ENCODE measurements at places on chromosomes 1 and 21.

DNA sequence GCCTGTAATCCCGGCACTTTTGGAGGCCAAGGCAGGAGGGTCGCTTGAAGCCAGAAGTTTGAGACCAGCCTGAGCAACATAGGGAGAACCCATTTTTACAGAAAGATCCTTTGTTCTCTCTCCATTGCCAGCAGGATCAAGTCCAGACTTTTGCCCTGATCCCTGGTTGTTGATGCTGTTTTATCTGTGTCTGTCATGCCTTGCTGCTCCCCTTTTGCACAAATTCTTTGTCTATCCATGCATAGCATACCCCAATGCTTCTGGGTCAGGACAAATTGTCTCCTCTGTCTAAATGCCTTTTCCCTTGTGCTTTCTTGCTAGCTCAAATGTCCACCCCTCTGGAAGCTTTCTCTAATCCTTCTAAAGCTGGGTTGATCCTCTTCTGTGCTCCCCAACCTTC is 25.3 kb upstream of the FAAH start:
- DNase-seq: no peak

DNA sequence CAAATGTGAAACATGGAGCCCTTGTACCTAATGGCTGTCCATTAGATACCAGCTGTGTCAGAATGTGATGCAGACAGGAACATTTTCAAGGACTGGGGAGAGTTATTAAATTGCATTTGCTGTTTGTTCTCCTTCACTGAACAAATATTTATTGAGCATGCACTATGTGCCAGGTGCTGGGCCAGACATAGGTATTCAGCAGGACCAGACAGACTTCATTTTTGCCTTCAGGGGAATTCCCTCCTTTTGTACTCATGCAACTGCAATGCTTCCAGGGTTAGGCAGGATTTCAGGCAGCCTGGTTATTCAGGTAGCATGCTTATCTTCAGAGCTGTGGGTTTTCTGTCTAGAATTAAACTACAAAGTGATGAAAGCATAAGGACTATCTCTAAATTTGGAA is 64.2 kb upstream of the SMYD2 start:
- DNase-seq: no peak

GRCh38 chr1:101742509-101742908 is 254.2 kb downstream of the OLFM3 start:
- no peak for DNase-seq

DNA sequence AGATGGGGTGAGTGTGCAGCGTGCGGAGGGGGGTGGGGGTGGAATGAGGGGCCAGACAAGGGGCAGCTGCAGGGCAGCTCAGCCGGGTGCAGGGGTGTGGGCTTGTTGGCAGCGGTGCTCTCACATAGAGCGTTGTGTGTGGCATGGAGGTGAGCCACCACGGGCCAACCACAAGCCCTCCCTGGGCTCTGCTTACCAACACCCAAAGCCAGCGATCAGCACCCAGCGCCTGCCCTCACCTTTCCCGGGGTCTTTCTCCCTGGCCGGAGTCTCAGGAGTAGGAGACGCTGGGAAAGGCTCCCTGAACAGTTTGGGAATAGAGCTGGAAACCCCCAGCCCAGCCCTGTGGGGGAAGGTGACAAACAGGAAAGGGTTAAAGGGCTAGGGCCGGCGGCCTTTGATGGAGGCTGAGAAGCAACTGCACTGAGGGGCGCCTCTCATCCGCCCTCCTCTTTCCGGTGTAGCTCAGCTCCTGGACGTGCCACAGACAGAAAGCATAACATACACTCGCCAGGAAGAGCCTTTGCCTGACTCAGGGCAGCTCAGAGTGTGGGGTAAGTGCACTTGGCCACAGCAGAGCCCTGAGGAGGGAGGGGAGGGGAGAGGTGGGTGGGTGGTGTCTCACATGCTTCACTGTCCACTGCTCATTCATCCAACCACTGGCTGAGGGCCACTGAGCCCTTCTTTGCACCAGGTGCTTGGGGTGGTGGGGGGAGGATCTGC is 577 bp downstream of the IKBKE start:
- peak; percentile 84 for DNase-seq

- peak; percentile 38 for DNase-seq
Measured at GRCh38 chr21:14956807-14957206, 108.0 kb downstream of the NRIP1 start.

- no peak for DNase-seq
Measured at GRCh38 chr1:234230414-234230862, 142.8 kb upstream of the COA6 start.

DNA sequence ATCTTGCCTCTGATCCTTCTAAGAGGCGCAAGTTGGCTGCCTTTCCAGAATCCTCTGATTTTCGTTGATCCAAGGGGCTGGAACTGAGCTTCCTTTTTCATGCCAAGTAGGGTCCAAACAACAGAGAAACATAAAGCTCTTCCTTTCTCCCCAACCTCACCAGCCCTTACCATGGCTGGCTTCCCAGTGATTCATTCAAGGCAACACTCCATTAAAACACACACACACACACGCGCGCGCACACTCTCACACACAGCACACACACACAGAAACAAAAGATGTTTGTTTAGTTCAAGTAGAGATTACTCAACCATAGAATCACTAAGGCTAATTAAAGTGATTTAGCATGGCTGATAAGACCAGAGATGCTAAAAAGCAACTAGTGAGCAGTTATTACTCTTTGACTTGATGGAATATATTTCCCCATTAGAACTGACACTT is 13.0 kb upstream of the GUCA2A start:
- peak; percentile 87 for DNase-seq

GRCh38 chr1:19786988-19787423 is 12.7 kb downstream of the TMCO4 start:
- DNase-seq: no peak

DNA sequence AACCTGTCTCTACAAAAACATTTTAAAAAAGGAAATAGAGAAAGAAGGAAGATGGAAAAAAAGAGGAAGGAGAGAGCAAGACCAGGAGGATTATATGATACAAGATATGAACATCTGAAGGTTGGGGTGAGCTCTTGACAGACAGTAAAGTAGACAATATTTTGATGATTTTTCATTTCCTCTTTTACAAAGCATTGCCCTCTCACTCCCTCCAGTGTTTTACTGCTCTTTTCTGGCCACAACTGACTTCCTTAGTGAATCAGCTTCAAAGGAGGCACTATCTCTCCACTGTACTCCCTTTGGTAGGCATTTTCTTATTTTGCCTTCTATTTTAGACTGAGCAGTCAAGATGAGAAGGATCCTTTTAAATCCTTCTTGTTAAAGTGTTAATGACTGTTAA is 296.7 kb downstream of the KCTD3 start:
- no peak for DNase-seq

GRCh38 chr1:91701472-91701869 is 184.5 kb downstream of the TGFBR3 start:
- peak; percentile 55 for DNase-seq

DNA sequence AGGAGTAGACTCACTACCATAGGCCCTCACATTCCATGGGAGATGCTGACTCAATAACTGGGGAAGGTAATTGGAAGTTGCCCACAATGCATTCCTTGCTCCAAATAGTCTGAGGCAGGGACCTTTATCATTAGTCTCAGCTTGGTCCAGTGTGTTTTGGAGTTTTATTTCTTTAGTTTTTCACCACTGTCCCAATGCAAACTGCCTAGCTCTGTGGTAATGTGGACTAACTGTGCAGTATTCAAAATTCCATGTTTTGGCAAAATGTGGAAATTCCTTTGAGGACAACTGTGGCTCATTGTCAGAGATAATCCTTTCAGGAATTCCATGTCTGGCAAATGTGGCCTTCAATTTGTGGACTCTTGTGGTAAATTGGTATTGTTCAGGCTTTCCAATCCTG is 78.1 kb upstream of the PAPPA2 start:
- no peak for DNase-seq

- DNase-seq: no peak
Measured at GRCh38 chr21:36563341-36563926, 83.5 kb upstream of the CLDN14 start.

- DNase-seq: no peak
Measured at GRCh38 chr1:221137666-221138065, 258.4 kb downstream of the HLX start.

DNA sequence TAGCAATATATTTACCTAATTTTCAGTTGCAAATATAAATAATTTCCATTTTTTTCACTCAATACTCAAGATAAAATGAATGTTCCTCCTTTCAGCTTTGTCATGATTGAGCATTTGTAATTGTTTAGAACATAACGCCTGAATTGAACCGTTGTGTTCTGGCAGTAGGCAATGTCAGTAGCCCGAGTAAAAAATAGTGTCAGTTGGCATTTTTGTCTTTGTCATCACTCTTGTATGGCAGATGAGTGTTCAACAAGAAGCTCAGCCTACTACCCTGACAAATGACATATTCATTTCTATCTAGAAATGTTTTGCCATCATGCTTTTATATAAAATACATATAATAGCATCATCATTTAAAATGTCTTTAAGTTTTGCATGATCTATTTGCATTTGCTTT is 691.4 kb upstream of the NCAM2 start:
- DNase-seq: no peak

- DNase-seq: no peak
Measured at GRCh38 chr1:166159656-166160055, 7.1 kb downstream of the FAM78B start.

GRCh38 chr1:167332503-167332902 is 111.8 kb downstream of the POU2F1 start:
- DNase-seq: peak; percentile 30

GRCh38 chr1:95057351-95057750 is 15.4 kb downstream of the ALG14 start:
- DNase-seq: no peak

- peak; percentile 48 for DNase-seq
Measured at GRCh38 chr1:161198194-161198896, 509 bp downstream of the ADAMTS4 start.

DNA sequence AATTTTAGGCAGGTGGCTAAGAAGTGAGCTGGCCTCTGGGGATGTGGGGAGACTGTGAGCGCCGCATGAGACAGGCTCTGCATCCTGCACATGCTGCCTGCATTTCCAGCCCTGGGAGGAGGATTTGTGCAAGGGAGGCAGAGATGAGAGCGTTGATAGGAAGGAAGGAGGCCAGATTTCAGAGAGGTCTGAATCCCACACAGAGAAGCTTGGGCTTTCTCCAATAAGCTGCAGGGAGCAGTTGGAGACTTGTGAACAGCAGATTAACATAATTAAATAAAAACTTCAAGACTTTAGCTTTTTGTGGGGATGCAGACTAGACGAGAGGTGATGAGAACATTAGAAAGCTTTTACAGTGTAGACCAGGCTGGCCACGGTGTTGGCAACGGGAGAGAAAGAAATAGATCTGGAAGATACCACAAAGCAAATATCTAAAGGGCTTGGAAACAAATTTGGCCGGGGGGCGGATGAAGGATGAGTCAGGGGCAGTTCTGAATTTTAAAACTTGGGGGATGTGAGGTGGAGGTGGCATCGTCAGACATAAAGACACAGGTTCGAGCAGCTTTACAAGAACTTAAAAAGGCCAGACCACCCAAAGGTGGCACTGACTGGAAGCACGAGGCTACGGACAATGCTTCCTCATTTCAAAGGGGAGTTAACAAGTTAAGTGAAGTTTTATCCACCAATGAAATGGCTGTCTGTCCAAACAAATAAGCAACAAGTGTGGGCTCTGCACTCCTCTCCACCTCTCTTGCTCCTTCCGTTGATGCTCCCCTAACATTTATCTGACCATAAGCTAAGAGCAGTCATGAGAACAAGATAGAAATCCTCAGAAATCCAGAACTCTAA is 57.0 kb downstream of the HIVEP3 start:
- DNase-seq: peak; percentile 23

GRCh38 chr21:15729346-15729673 is 472 bp upstream of the USP25 start:
- DNase-seq: no peak

- DNase-seq: peak; percentile 62
Measured at GRCh38 chr1:202998836-202999750, 8.1 kb upstream of the TMEM183A start.

GRCh38 chr1:226596531-226597165 is 48.1 kb downstream of the STUM start:
- no peak for DNase-seq

DNA sequence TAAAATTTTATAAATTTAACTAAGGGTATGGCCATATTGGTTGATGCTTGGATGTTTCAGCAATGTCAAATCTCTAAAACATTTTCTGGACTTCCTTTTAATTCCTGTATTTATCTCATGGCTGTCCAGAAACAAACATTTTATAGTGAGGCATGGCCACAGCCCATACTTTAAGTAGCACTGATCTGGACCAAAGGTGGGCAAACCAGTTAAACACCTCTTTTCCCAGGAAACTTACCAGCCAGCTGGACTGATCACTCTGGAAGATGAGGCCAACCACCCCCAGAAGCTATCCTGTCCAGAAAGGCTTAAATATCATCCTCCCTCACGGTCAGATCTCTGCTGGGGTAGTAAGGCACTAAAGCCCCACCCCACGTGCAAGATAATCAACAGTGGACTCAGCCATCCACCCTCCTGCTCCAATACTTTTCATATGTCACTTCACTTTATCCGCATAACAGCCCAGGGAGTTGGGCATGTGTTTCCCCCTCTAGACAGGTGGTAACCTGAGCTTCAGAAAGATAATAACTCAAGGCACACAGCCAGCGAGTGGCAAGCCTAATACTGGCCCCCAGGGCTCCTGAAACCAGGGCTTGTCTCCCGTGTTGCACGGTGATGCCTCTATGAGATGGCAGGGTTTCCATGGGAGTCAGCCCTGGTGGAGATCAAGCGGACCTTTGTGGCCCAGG is 120.5 kb upstream of the NGF start:
- no peak for DNase-seq

DNA sequence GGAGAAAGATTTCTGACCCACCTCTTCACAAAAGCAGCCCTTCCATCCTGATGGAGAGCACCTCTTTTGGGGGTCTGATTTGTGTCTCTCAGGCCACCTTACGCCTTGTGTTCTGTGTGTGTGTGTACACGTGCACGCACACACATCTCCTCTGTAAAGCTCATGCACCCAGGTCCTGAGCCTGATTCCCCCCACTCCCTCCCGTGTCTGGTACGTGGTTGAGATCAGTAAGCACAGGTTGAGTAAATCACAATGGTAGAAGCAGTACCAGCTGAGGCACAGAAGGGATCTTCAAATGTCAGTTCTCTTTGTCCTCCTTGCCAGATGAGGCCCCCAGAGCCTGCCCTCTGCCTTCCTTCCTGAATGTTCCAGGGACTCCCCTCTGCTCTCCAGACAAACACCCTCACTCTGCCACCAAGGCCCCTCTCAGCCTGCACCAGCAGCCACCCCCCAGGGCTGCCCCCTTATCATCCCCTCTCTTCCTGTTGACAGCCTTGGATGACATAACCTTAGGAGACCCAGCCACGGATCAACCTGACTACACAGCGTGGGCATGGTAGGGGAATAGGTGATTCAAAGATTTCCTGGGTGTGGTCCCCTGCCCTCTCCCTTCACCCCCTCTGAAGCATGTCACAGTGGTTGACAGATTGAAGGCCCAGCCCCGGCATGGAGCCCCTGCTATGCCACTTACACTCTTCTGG is 112.8 kb downstream of the HIVEP3 start:
- DNase-seq: no peak
